Glomerular endothelial cell (primary cell): ENCODE measurements at places on chromosomes 2 and 18. TPM values are rescaled to one million over a fixed set of nuclear protein-coding genes. Genes with fewer than 3 reads are reported as not detected.

CIB4 gene
- total RNA-seq = not detected in 2 replicates

CXCR4 gene
- 68.4 and 211 TPM in 2 replicates for total RNA-seq

GNAL gene
- total RNA-seq = 0.41 and 1.8 TPM in 2 replicates

NT5C1B gene
- not detected in 2 replicates for total RNA-seq

VWA3B gene
- total RNA-seq = not detected in 2 replicates

SLC4A3 gene
- 2.0 TPM in 2 replicates for total RNA-seq

LANCL1 gene
- total RNA-seq = 22.9 and 27.8 TPM in 2 replicates

RAB31 gene
- 19.4 and 32.8 TPM in 2 replicates for total RNA-seq

FBLN7 gene
- total RNA-seq = 2.2 and 5.8 TPM in 2 replicates

POTEJ gene
- not detected in 2 replicates for total RNA-seq

LIMS3 gene
- total RNA-seq = 35.2 and 39.3 TPM in 2 replicates

IAH1 gene
- 27.1 and 42.2 TPM in 2 replicates for total RNA-seq

TRAK2 gene
- total RNA-seq = 28.3 and 32.0 TPM in 2 replicates

KCNG2 gene
- total RNA-seq = not detected in 2 replicates

CEP68 gene
- total RNA-seq = 15.8 and 20.8 TPM in 2 replicates

GAREM1 gene
- 0.82 and 0.92 TPM in 2 replicates for total RNA-seq

MROH2A gene
- not detected in 2 replicates for total RNA-seq

ZNF513 gene
- 10.0 and 10.7 TPM in 2 replicates for total RNA-seq

TUBB8B gene
- total RNA-seq = not detected in 2 replicates

KLHL30 gene
- total RNA-seq = 0.12 TPM in 1 of 2 replicates, not detected in the other

RAPGEF4 gene
- total RNA-seq = 4.5 and 5.1 TPM in 2 replicates

TET3 gene
- 5.7 and 13.7 TPM in 2 replicates for total RNA-seq

TUBA3E gene
- not detected in 2 replicates for total RNA-seq

DPY30 gene
- 61.7 and 68.7 TPM in 2 replicates for total RNA-seq

CYBRD1 gene
- total RNA-seq = 13.1 and 18.4 TPM in 2 replicates

GPR35 gene
- total RNA-seq = 0.23 and 0.24 TPM in 2 replicates

LDAH gene
- 11.7 and 21.7 TPM in 2 replicates for total RNA-seq

SS18 gene
- total RNA-seq = 85.5 and 265 TPM in 2 replicates

FEV gene
- not detected in 2 replicates for total RNA-seq

CREG2 gene
- total RNA-seq = 17.7 and 31.7 TPM in 2 replicates

TMEM247 gene
- not detected in 2 replicates for total RNA-seq

UCN gene
- total RNA-seq = 1.4 TPM in 1 of 2 replicates, not detected in the other

ASB18 gene
- not detected in 2 replicates for total RNA-seq

ASPRV1 gene
- total RNA-seq = 0.64 and 0.82 TPM in 2 replicates
